ENCODE measurements at places on chromosomes 6 and 20. TPM values are rescaled to one million over a fixed set of nuclear protein-coding genes. Genes with fewer than 3 reads are reported as not detected.

- DNase-seq: no peak
These were observed 808.4 kb upstream of the EPHA7 start for GRCh38 chr6:94227741-94228140.

DNA sequence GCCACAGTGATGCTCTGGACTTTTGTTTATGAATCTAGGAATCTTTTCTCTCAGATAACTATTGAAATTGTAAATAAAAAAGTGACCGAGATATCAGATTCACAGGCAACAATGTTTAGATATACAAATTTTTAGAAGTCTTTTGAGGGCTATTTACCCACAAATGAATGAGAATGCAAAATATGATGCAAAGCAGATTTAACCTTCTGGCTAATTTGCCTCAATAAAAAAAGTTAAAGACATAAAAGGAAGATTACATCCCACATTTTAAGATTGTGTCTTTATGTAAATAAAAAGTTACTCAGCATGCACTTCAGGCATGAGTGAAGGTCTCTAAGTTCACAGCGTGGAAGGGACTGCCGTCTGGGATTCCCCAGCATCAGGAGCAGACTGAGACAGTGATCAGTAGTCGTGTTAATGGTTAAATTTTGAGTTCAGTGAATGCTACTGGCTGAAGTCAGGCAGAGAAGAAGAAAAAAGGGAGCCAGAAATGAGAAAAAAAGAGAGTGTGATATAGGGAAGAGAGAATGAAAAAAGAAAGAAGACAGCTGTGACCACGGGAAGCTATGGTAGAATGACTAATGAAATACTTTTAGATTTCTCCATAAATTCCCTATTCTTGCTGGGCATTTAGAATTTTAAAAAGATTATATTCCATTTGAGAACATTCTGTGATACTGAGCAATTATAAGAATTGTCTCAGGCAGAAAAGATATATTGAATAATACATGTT, 93.6 kb downstream of the MYB start:
- no peak for DNase-seq

DNA sequence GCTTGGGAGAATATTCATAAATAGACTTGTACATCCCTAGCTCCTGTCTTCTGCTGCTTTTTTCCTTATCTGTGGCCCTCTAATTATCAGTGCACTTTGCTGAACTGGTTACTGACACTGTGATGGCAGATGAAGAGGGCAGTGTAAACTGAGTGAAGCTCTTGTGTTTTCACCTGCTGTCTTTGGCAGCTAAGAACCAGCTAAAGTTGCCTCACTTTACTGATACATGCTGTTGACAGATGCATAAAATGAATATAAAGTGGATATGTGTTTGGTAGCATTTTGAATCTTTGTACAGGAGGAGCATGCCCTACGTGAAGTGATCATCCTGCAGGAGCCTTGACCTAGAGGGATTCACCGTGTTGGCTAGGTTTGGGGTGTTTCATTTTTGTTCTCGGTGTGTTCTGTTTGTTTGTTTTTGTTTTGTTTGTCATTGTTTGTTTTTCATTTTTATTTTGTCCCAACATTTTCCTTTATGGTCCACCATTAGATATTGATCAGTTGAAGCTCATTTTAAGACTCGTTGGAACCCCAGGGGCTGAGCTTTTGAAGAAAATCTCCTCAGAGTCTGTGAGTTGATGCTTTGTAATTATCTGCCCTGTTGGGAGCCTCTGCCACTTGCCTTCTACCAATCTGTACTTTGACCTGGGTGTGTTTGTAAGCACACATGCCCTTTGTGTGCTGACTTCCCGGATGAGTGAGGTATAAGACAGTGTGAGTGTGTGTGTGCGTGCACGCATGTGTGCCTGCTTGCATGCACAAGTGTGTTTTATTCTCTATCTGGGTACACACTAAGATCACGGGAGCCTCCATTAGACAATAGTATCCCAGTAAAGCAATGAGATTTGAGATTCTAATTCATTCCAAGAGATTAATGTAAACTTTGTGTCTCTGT, 34.6 kb upstream of the MAPK13 start:
- DNase-seq: no peak

DNA sequence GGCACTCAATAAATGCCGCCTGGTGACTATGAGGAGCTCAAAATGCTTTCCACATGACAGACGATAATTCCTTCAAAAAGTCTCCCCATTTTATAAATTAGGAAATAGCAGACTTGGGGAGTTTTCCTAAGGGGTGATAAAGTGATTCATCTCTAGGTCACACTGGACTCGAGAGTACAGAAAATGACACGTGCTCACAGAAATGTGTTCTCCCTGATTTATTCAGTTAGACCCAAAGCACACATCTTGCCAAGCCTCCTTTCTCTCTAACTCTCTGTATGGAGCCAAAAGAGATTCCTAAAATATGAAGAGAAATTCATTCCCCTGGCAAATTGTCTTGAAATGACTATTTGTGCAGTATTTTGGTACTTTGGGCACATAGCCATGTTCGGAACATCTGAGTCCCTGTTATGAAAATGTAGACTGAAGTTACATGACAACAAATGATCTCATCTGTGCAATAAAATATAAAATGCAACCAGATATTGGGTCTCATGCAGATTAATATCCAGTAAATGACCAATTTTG, 381.1 kb downstream of the TFAP2B start:
- DNase-seq: no peak

- DNase-seq: peak; percentile 85
These were observed 107.1 kb downstream of the BANF2 start for GRCh38 chr20:17806739-17807441.

GRCh38 chr20:46402331-46402811, 4.0 kb downstream of the ELMO2 start:
- no peak for DNase-seq

DNA sequence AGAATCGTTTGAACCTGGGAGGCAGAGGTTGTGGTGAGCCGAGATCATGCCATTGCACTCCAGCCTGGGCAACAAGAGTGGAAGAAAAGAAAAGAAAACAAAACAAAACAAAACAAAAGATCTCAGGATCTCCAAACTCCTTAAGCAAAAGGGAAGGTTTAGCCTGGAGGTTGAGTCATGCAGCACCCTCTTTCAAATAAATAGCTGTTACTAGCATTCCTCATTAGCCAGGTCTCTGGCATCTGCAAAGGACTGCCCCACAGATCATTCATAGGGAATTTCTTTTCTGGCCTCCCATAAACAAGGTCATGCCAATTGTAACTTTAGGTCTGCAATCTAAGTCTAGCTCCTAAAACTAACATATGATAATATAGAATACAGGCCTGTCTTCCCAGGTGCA, 37.2 kb downstream of the EDN1 start:
- DNase-seq: no peak

- peak; percentile 52 for DNase-seq
These were observed 125.4 kb downstream of the OPRM1 start for GRCh38 chr6:154164397-154164796.

- no peak for DNase-seq
These were observed 59.0 kb downstream of the EYA2 start for GRCh38 chr20:46953596-46953995.

DNA sequence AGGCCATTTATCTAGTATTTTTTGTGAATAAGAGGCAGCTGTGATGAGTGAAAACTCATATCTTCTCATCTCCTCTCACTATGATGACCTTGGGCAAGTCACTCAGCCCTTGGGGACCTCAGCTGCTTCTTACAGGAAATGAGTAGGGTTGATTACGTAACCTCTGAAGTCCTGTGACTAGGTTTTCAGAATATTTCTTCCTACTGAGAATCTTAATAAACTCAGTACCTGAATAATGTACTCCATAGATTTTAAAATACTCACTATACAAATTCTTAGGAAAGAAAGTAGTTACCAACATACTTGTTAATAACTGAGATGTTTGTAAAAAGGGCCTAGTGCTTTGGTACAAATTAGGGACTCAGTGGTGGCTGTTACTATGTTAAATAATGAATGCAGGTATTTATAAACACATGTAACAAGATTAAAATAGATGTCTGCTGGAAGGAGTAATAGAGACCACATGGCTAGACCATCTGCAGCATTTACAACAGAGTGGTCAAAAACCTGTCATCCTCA, 60.9 kb downstream of the RPRD1B start:
- peak; percentile 72 for DNase-seq

- DNase-seq: no peak
These were observed 148.3 kb upstream of the IMPG1 start for GRCh38 chr6:76220805-76221204.

GRCh38 chr6:69286331-69286730, 510.5 kb downstream of the LMBRD1 start:
- no peak for DNase-seq

DNA sequence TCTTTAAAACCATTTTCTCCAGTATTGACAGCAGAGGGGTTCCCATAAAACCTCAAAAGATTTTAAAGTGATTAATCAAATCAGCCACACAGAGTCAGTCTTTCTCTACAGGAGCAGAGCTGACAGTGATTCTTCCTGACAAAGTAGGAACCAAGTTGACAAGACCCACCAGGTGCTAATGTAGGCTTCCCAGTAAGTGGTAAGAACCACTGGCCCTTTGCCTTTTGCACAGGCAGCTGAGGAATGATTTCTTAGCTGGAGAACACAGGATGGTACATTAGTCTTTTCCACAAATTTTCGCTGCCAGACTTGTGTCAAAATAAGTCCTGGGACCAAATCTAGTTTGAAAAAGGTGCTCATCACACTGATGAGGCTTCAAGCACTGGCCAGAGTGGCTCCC, 95.8 kb downstream of the ARMC2 start:
- no peak for DNase-seq

DNA sequence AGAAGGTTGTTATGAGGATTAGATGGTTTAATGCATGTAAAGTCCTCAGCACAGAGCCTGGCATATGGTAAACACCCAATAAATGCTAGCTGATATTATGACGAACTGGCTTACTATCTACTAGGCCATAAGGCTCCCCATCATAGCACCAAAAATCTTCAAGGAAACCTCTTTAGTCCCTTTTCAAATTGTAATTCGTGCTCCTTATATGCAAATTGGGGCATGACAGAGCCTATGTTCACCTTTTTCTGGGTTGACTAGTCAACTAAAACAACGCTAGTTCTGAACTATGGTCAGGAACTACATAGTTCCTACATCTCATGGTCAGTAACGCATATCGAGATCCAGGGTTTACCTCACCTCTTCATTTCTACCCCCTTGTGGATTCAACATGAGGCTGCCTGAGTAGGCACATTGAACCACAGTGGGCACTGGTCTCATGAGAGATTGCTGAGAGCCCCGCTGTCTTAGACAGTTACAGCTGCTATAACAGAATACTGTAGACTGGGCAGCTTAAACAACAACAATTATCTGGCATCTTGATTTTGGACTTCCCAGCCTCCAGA, 97.2 kb upstream of the TNFAIP3 start:
- DNase-seq: no peak

DNA sequence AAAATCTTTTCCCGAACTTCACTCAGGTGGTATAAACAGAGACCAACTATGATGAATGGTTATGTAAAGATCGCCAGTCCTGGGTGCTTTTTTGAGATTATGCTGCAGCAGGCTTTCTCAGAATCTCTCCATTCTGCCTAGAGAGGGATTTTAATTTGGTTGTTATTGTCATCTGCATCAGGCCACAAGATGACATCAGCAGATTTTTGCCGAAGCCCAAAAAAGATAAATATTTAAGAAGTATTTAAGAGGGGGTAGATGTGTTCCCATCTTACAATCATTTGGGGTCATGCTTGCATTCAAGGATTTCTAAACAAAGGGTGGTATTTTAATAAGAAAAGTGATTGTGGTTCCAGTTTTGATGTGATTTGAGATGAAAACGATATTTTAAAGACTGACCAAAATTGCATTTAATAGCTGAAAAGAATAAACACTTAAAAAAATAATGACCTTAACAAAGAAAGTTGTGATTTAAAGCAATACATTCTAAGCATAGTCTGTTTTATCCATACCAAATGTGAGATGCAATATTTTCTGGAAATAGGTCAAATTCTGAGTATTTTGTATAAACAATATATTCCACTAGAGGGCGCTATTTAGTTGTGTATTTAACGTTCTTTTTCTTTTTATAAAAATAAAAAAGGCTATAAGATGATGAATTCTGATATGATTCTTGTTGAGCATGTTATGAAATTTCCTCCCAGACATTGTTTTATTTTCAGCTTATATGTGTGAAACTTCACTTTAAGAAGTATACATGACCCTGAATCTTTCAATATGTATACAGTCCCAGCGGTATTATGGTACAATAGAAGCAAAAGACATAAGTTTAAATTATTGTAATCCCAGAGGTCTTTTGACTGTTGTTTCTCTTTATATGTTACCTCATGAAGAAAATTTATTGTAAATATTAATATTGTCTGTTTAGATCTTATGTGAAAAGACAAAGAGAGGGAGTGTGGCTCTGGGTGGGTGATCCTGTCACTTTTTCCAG, 51.0 kb upstream of the ZFP64 start:
- no peak for DNase-seq

GRCh38 chr6:98339506-98339905, 494.9 kb upstream of the POU3F2 start:
- DNase-seq: no peak

Gene ADGRG6
- total RNA-seq: 2.1 TPM

Gene PRSS16
- not detected for total RNA-seq

Gene CRISP2
- not detected for total RNA-seq

Gene CLPSL1
- total RNA-seq: not detected

Gene CPNE5
- total RNA-seq: 35.8 TPM

Gene NOL4L
- total RNA-seq: 6.1 TPM

Gene XKR7
- total RNA-seq: not detected

Gene TAP2
- 107 TPM for total RNA-seq

Gene HNF4A
- not detected for total RNA-seq
